ENCODE measurements at places on chromosomes 5 and 9.

GRCh38 chr9:7533376-7534090 is 266.0 kb downstream of the DMAC1 start:
- no peak for DNase-seq

- DNase-seq = no peak
Measured at GRCh38 chr9:97059626-97060025, 20.7 kb upstream of the CTSV start.

GRCh38 chr5:68460147-68460798 is 244.7 kb downstream of the PIK3R1 start:
- DNase-seq = no peak

- no peak for DNase-seq
Measured at GRCh38 chr5:167243463-167243862, 1048.0 kb upstream of the WWC1 start.

DNA sequence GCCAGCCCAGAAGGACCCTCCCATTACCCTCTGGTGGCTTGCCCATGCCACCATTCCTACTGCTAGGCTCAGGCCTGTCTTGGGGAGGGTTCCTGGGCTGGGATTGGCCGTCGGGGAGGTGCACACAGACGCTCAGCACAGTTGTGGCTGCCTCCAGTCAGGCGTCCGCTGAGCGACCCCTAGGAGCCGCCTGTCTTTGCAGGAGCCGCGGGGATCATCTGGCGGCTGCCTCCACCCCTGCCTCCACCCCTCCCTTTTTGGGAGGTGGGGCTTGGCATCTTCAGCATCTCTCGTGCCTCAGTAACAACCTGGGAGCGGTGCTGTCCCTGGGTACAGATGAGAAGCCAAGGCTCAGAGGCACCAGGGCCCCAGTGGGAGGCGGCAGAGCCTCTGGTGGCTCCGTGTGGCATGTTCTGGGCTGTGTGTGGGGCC is 39.6 kb downstream of the RXRA start:
- DNase-seq = no peak

- no peak for DNase-seq
Measured at GRCh38 chr5:6572825-6573380, 59.9 kb downstream of the NSUN2 start.

DNA sequence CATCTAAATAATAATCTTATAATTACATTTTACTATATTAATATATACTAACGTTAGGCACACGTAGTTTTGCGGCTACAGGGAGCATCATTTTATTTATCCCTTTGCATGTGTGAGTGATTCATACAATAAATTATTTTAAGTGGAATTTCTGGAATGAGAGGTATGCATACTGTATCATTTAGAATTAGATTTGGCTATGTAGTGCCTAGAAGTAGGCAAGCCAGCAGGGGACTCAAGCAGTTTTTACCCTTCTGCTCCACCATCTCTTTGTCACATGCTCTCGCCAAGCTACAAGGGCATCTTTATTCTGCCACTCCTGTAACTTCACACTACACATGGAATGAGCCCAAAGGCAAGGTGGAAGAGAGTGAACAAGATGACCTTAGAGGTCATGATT is 60.8 kb downstream of the MEGF10 start:
- DNase-seq = no peak

- DNase-seq = no peak
Measured at GRCh38 chr9:121979736-121980135, 113.4 kb downstream of the TTLL11 start.

DNA sequence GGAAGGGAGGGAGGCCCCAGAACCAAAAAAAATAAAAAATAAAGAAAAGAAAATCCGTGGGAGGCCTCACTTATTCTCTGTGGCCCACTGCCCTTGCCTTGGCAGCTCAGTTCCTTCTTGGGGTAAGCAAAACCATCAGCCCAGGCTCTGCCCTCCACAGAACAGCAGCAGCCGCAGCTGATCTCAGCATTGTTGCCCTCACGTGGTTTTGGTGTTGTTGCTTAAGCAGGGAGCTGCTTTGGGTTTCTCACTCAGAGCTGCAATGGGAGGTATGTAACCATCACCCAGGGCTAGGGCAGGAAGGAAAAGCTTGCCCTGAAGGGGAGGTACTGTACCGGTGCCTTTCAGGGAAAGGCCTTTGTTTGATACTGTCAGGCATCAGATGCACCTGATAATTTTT is 374.7 kb upstream of the WWC1 start:
- no peak for DNase-seq

DNA sequence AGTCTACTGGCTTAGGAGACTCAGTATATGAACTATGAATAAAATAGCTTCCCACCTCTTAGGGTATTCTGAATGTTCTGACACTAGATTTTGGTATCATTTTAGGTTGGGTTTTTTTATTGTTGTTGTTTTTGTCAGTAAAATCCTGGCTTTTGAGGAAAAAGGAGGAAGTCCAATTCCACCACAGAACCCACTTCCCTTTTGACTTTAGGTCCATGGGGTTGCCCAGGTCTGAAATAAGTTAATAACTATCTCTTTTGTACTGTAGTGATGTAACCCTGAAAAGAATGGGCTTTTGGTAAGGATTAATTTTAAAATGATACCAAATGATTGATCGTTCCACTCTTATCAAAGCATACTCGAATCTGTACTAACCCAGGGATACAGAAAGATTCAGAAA is 29.1 kb upstream of the IL12B start:
- no peak for DNase-seq

DNA sequence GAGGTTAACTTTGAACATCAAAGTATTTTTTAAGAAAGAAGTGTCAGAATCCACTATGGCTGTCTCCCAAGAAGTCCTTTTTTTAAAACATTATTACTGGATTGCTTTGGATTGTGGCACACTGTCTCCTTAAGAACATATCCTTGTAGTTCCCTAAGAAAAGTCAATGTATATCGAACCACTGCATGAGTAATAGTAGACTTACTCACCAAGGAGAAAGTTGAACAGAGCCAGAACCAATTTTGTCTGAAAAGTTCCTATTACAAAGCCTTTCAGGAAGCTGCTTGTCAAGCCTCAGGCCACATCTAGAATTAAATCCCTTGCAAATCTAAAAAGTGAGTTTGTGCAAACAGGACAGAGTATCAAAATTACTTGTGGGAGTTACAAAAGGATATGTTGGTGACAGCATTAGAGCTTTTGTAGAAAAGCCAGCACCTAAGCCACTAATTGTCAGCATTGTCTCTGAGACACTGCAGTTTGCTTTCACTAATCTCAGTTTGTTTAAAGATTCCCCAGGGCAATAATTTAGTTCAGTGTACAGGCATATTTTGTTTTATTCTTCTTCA is 195.4 kb downstream of the MPDZ start:
- DNase-seq = no peak

DNA sequence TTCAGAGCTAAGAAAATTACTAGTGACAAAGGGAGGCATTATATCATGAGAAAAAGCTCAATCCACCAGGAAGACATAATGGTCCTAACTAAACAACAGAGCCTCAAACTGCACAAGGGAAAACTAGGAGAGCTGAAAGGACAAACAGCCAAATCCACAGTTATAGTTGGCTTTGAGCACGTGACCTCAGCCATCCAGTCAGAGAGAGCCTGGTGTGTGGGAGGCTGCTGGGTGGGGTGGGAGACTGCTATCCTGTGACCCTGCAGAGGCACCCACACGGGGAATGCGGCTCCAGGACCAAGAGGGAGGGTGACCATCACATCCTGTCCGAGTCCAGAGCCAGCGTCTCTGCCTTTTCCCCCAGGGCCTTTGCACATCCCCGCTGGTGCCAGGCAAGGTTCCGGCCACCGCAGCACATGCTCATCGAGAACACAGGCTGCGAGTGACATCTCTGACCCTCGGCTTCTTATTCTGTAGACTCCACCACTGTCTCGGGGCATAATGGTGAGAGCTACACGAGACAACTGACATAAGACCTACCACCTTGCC is 145.1 kb downstream of the PHF2 start:
- DNase-seq = no peak

- DNase-seq = no peak
Measured at GRCh38 chr5:160369990-160370712, at the start of gene C1QTNF2. Gene C1QTNF2, minus strand, starts transcription at chr5:160370626. Its CDS starts 15,615 bp downstream, at chr5:160355011.

DNA sequence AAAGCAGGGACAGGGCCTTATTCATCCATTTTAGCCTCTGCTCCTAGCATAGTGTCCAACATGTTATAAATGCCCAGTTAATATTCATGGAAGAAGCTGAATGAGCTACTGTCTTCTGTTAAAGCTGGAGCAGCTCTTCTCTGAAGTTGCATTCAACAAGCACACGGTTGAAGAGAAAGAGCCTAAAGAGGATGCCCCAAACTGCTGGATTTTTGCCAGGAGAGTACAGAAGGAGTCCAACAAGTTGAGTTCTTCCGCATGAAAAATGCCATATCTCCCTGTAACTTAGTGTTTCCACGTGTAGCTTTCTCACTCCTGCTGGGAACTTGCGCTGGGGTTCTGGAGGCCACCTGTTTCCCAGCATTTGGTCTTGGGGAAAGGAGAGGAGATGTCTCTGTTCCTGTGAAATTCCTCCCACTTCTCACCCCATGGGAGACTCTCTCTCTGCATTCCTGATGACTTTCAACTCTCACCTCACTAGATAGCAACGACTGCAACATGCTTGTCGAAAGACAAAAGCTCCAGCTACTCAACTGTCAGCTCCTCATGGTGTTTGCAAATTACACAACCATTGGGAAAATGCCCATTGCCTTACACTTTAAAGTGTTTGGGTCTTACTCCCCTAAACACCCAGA is 122.8 kb downstream of the KIF4B start:
- no peak for DNase-seq

GRCh38 chr5:41270423-41271251 is 57.3 kb upstream of the C6 start:
- DNase-seq = no peak

DNA sequence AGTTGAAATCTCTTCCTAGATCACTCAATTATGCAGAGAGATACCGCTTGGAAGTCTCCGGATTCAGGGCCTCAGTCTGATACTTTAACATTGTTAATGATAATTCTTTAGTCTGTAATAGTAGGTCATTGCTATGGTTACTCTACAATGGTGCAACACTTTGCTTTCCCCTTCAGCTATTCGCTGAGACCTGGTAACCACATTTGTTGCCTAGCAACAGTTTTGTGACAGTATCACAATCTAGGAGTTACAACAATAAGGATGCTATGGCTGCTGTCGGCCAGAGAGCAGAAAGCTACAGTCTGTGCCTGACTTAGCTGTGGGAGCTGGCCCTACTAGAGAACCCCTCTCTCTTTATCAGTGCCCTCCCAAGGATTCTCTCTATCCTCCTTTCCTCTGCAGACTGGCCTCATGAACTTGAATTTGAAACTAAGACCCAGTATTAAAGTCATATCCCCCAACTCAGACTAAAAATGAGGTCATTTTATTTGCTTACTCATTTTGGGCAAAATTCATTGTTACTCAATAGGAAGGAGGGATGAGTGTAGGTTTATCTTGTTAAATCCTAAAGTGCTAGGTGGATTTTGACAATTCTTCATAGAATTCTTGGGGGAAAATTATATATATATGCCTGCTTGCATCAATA is 39.3 kb downstream of the NR2F1 start:
- DNase-seq = no peak

- DNase-seq = no peak
Measured at GRCh38 chr5:88401686-88402085, 133.0 kb upstream of the TMEM161B start.

GRCh38 chr5:64978546-64978945 is 209.8 kb downstream of the CWC27 start:
- DNase-seq = no peak

DNA sequence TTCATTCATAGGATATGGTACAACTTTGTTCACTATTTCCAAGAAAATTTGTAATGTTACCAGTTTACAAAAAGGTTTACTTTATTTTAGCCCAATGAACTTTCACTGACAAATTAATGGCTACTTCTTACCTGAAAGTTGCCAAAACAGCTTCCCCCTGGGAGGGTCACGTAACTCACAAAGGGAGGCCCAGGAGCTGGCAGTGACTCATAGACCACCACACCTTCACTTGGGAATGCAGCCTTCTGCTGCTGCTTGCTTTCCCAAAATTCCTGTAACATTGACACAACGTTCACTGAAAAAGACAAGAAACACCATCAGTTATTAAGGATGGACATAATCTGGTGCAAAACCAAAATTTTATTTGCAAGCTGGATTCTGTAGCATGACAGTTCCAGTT is 18.1 kb downstream of the LIX1 start:
- no peak for DNase-seq

GRCh38 chr9:131650254-131650653 is 89.6 kb downstream of the RAPGEF1 start:
- no peak for DNase-seq

DNA sequence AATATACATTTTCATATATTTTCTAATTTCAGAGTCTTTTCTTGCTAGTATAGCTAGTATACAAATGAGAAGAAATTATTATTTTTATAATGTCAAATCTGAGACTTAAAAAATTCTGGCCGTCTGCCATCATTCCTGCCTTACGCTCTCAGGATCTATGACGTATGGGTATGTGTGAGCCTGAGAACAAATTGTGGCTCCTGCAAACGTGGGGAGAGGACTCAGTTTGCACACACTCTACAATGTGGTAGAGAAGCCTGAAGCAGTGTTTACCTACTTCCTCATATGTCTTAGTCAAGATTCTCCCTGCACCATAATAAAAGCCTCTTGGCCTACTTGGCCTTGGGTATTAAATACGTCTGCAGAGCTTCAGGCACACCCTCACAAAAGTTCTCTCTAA is 825.4 kb downstream of the SEMA5A start:
- no peak for DNase-seq

GRCh38 chr5:63727583-63727982 is 234.7 kb downstream of the HTR1A start:
- DNase-seq = no peak

DNA sequence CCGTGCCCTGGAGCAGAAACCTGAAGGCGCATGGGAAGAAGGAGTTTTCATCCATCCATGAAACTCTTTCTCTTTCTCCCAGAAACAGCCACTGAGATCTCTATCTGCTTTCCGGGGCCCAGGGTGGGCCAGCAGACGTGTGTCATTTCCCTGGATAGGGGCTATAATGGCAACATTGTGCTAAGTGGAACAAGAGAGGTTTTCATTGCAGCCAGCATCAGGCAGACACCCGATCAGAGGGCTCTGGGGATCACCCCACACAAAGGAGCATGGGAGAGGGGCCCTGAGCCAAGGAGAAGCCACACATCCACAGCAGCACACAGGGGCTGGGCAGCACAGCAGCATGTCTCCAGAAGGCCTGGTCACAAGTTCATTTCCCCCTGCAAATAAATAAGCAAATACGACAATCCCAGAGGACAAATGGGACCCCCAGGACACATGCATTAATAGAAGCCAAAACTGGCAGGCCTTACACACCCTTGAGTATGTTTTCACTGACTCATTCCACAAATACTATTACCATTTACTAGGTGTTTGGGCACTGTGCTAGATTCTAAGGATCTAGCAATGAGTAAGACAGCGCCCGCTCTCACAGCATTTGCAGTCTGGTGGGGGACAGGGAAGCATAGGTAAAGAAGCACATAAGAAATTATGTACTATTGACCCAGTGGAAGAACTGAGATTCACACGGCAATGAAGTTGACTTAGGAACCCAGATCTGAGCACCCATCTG is 4.3 kb upstream of the AFAP1L1 start:
- DNase-seq = no peak

Data from activated CD8-positive, alpha-beta memory T cell treated with anti-CD3 and anti-CD28 coated beads for 4 hours (primary cell).